ENCODE measurements at places on chromosomes 12 and 14.
A peak's percentile ranks its signal among the peaks of the same experiment; 100 is the strongest.

DNA sequence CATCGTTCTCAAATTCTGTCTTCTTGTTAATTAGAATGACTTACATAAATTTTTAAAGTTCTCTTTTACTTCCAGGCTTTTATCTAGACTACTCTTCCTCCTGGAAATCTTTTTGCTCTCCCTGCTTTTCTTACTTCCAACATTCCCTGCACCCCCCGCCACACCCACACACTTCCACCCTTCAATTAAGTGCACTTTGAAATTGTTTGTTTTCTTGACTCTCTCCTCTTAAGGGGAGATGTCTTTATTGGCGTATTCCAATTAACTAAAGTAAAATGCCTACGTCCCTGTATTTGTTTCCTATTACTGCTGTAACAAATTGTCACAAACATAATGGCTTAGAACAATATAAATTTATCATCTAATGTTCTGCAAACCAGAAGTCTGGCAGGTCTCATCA is 125.2 kb upstream of the KRR1 start:
- no peak for DNase-seq

GRCh38 chr14:28766469-28766955 is at the start of gene FOXG1:
FOXG1 (plus strand) TSS chr14:28766787; CDS start chr14:28767280, 493 bp downstream.
- no peak for DNase-seq

DNA sequence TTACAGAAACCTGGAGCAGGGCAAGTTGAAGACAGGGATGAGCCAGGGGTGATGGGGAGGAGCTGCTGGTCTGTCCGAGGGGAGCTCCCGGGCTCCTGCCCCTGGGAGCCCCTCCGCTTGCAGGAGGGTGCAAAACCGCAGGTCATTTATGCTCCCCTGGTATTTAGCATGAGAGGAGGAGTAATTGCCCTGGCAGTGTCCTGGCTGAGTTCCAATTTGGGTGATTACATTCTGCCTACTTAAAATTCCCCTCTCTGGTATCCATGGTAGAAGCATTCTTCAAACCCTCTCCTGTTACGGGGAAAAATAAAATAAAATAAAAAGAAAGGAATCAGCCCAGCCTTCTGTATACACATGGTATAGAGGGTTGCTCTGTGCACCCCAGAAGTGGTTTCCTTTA is 61.7 kb upstream of the VRK1 start:
- no peak for DNase-seq

GRCh38 chr14:55458800-55459515 is 18.5 kb upstream of the TBPL2 start:
- DNase-seq: peak; percentile 19

Measured in Kasumi-1 (cell line).